ENCODE measurements at places on chromosomes 1 and 21. TPM values are rescaled to one million over a fixed set of nuclear protein-coding genes. Genes with fewer than 3 reads are reported as not detected.

- DNase-seq, result no peak
Observed at GRCh38 chr1:220791285-220791684, 4.6 kb downstream of the MTARC1 start.

DNA sequence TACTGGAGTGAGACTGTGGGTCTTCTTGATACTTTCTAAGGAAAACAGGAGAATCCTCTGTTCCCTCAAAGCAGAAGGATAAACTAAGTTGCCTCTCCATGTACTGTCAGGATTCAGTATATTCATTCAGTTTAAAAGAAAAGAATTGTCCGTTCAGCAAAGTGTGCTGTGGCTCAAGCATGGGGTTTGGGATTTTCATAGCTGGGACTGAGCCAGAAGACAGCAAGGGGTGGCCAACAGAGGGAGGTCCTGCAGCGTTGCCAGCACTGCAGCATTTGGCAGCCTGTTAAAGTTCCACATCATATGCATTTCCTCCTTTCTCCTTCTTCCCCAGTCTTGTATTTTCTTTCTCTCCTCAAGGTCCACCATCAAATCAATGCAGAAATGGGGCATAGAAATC is 75.1 kb downstream of the DTL start:
- no peak for DNase-seq

RXFP4 gene
- total RNA-seq, result not detected

- no peak for DNase-seq
Observed at GRCh38 chr1:86453664-86454063, 15.1 kb upstream of the CLCA1 start.

LCK gene
- 4.4 TPM for total RNA-seq

DNA sequence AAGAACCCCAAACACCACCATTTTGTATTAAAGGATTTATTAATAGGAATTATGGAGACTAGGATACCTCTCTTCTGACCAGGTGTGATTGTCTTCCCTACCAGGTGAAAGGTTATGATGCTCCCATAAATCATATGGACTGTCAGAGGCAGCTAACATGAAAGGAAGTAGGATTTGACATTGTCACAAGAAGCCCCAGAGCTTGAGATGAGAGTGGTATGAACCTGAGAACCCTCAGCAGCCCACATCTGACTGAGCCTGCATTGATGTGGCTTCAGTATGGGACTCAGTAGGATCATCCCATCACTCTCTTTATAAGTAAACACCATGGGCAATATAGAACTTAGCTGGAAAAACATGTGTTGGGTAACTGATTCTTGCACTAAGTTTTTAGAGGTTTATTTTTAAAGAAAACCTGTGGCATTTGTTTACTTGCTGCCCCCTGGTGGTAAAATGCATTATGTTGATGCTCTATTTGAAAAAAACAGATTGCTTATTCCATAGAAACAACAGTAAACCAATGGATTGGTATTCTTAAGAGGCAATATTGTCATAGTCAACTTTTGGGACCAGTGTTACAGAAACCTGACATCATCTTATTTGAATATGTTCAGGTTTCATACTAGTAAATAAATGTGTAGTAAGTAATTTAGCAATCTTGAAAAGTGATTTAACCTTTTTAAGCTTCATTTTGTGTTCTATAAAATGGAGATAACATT is 16.6 kb upstream of the CACYBP start:
- no peak for DNase-seq

GRCh38 chr1:25476186-25477097 is 45.7 kb downstream of the MACO1 start:
- DNase-seq, result no peak

TNNI3K gene
- total RNA-seq, result not detected

UBQLN4 gene
- total RNA-seq, result 43.6 TPM

DNA sequence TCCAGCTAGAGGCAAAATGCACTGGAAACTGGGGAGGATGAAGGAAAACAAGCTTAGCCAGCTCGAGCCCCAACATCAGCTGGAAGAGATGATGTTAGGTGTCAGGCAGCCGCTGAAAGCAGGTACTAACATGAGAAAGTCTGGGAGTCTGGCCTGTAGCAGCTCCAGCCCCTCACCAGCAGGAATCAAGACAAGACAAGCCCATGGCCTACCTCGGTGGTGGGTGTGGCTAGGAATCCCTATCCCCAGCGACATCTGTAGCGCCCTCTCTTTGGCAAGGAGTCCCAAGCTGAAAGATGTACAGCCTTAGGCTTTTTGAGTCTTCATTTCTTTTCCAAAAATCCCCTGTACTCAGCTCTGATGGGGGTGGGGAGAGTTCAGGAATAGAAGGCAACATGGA is 2.6 kb downstream of the DLGAP3 start:
- DNase-seq, result no peak

DNA sequence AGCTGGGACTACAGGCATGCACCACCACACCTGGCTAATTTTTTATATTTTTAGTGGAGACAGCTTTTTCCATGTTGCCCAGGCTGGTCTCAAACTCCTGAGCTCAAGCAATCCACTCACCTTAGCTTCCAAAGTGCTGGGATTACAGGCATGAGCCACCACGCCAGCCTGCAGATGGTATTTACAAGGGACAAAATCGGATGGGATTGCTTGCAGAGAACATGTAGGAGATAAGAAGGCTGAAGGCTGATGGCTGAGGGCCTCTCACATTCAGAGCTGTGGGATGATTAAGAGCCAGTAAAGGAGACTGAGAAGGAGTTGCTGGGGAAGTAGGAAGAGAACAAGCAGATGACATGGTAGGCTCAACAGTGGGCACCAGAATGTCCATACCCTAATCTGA is 24.0 kb upstream of the QSOX1 start:
- no peak for DNase-seq

DNA sequence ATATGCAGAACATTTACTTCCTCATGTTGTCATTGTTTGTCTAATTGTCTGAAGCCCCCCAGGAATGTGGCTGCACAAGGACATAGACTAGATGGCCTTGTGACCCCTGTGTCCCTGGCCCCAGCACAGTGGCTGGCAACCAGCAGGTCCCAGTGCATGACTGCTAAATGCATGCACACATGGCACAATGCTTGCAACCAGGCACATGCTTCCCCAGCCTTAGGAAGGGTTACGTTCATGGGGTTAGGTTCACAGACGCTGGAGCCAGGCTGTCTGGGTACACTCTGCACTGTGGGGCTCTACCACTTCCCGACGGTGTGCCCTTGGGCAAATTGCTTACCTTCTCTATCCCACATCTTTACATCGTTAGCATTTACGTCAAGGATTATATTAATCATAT is 21.2 kb upstream of the CLIC6 start:
- DNase-seq, result no peak

RNF186 gene
- not detected for total RNA-seq

DNA sequence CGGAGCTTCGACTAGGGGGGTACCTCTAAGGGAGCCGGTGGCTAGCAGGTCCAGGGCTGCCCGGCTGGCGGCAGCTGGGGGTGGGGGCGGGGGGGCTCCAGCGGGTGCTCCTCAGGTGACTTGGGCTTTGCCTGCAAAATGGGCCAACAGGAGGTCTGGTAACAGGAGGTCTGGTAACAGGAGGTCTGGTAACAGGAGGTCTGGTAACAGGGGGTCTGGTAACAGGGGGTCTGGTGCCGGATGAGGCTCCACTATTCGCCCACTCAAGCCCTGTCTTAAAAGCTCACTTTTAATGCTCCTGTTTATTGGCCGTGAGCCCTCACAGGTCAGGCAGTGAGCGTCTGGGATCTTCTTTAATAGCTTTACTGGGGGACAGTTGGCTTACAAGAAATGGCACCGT is 40.4 kb upstream of the ACTRT2 start:
- no peak for DNase-seq

DNA sequence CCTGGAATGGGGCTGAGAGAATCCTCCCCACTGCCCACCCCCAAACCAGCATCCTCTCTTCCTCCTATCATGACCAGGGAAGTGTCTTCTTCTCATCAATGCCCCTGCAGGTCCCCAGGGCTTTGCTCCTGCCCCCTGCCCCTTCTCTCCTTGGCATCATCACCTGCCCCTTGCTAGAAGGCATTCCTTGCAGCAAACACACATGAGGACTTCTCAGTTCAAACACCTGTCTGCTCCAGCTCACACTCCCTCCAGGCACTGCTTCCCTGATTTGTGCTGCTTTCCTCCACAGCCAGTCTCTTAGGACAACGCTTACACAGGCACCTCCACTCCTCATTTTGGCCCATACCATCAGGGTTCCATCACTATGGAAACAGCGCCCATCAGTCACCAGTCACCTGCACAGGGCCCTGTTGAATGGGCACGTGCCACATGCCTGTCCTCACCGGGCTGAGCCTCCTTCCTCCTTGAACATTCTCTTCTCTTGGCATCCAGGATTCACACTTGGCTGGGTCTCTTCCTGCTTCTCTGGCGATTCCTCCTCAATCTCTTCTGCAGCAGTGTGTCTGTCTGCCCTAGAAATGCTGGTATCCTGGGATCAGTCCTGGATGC is 81.9 kb upstream of the EDN2 start:
- no peak for DNase-seq

DNA sequence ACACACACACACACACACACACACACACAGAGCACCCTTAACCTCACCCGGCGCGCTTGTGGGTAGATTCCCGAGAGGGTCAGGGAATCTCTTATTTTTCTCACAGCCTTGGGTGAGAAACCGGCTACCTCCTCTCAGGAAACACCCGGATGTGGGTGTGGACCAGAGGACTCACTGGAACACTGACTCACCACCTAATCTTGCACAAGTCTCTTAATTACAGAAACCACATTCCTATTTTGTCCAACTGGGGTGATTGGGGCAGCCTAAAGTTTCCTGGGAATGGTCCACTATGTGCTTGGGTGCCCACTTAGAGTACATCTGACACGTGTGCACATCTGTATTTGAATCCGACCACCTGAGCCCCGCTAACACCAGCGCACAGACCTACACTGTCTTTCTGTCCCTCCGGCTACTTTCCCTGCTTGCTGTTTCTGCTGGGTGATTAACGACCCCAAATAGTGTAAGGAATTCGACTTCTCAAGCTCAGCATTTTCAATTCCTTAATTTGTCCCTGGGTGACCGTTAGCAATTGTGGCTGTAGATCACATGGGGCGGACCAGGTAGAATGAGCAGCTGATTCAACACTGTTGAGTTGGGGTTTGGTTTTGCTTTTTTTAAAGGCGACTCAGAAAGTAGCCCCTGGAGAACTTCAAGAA is 14.0 kb upstream of the TBX15 start:
- DNase-seq, result no peak

- DNase-seq, result peak; percentile 17
Observed at GRCh38 chr21:36321325-36322082, 1.5 kb downstream of the MORC3 start.

DNA sequence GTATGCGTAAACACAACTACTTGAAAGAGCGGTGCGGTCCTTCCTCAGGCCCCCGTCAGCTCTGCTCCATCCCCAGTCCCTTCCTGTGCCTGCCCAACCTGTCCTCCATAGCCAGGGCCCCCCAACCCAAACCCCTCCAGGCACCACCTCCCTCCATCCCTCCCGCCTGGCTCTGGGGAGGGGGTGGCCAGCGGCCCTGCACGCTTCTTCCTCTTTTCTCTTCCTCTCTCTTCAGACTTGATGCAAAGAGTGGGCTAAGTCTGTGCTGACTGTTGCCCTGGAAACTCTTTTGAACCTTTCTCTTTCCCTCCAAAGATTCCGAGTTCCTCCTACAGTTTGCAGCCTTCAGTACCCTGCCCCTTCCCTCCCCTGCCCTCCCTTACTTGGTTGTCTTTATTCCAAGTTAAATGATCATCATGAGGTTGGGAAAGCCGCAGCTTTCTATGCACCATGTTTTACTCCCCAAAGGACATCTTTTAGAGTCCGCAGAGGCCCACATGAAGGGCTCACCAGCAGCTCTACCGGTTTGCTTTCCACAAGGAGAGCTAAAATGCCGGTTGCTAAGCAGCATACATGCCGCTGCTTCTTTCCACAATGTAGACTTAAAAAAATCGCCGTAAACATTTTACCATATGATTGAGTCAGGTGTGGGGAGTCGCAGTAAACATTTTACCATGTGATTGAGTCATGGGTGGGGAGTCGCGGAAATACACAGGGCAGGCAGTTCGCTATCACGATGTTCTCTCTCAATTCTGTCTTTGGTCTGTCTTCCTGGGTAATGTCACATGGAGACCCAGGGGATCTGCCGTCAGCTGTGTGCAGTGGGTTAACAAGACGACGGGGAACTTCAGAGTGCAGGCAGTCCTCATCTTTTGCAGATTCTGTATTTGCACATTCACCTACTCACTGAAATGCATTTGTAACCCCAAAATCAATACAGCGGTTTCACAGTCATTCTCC is 525.3 kb downstream of the KIF26B start:
- no peak for DNase-seq

GRCh38 chr1:244314921-244315559 is 136.7 kb downstream of the ADSS2 start:
- no peak for DNase-seq

DNA sequence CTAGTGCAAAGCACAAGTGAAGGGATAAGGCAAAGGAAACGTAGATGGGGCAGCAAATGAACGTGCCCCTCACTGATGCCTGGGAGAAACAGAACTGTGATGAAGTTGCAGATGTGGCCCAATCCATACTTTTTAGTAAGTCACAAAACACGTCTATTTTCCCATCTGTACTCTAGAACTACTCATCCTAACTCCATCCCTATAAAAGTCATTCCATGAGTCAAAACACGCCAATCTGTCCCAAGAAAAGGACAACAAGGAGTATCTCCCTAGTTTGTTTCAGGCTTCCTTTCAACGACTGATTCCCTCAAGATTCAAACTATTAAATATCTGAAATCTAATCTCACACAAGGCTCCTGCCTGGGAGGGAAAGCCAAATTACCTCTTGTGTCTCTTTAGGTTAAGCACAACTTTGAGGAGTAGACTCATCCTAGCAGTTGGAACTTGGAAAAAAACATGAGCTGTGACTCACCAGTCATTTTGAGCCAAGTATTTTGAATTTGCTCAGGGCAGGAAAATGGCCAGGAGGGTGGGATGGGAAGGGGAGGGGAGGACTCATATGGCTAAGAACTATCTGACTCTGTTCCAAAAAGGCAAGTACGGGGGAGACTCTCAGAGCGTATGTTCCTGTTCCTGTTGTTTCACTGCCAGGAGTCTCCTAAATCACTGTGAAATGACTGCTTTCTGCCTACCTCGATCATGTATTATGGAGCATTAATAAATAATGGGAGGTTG is 214.5 kb upstream of the CAMK1G start:
- peak; percentile 74 for DNase-seq

MARCKSL1 gene
- total RNA-seq, result 144 TPM

DNA sequence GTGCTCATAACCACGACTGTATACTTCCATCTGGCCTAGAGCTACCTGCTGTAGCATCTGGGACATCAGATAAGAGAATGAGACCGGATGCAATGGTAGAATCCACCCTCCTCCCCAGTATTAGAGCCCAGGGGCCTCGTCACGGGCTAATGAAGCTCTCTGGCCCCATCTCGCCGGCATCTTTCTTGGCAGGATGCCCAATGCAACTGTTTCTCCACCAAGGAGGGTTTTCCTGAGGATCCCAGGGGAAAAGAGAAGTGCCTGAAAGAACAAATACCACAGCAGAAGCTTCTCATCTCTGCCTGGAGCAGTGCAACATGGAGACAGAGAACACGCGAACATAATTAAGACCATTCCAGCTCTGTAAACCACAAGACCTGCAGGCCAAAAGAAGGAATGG is 80.0 kb downstream of the VWA5B1 start:
- no peak for DNase-seq

GRCh38 chr21:34022627-34023335 is 50.6 kb upstream of the MRPS6 start:
- DNase-seq, result no peak
